ENCODE measurements at places on chromosomes 6 and 20. TPM values are rescaled to one million over a fixed set of nuclear protein-coding genes. Genes with fewer than 3 reads are reported as not detected.
A peak's percentile ranks its signal among the peaks of the same experiment; 100 is the strongest.

- no peak overlapping the region for H3K4me3 ChIP-seq
- H3K36me3 ChIP-seq, result peaks cover 5% of the 10 kb centered on the region
- peaks cover 6% of the 10 kb centered on the region for H3K4me1 ChIP-seq
- peak overlapping the region; percentile 66 for H3K27ac ChIP-seq
- no peaks in the 10 kb centered on the region for H3K27me3 ChIP-seq
- no peak for DNase-seq
Observed at GRCh38 chr6:43942011-43942442, 172.0 kb downstream of the VEGFA start.

GRCh38 chr6:141252828-141253608, 879.7 kb upstream of the GJE1 start:
- H3K4me1 ChIP-seq, result peaks cover 3% of the 10 kb centered on the region

GRCh38 chr20:38061109-38061508, 27.6 kb downstream of the RPRD1B start:
- H3K27ac ChIP-seq, result no peak overlapping the region
- no peaks in the 10 kb centered on the region for H3K4me1 ChIP-seq
- H3K4me3 ChIP-seq, result no peak overlapping the region

DNA sequence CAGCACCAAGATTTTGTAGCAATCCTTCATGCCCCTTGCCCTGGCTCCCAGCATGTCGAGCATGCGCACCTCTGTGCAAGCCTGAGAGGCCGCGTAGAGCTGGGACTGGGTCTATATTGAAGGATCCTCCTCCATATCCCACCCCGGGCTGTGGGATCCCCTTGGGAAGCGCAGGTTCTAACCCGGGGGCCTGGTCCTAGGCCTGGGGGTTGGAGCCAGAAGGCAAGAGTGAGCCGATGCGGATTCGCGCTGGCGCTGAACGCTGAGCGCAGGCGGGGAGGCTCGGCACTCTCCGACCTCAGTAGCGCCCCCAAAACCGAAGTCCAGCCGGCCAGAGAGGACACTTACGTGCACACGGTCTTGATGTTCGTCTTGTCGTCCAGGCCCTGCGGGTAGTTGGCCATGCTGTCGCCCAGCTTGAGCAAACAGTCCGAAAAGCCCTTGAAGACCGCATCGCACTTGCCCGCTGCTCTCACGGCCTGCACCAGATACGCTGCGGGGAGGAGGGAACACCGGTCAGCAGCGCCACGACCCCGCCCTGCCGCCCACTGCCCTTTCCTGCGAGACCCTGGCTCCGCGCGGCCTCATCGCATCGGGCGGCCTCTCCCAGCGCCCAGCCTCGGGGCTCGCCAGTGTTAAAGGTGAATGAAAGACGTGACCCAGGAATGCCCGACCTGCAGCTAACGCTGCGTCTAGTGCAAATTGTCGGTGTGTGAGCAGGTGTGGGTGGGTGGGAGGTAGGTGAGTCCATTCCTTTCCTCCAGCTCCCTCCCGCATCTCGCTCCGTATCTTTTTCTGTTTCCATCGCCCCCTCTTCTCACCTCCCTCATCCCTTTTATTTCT, 4.5 kb downstream of the NRN1 start:
- H3K27me3 ChIP-seq, result peaks cover 100% of the 10 kb centered on the region
- H3K36me3 ChIP-seq, result no peaks in the 10 kb centered on the region
- peaks cover 71% of the 10 kb centered on the region for H3K4me1 ChIP-seq
- H3K27ac ChIP-seq, result no peak overlapping the region

DNA sequence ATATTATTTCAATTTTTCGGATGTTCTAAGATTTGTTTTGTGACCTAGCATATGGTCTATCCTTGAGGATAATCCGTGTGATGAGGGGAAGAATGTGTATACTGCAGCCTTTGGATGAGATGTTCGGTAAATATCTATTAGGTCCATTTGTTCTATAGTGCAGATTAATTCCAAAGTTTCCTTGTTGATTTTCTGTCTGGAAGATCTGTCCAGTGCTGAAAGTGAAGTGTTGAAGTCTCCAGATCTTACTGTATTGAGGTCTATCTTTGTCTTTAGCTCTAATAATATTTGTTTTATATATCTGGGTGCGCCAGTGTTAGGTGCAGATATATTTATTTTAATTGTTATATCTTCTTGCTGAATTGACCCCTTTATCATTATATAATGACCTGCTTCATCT, 32.2 kb upstream of the SNAP91 start:
- H3K4me3 ChIP-seq, result no peak overlapping the region
- no peaks in the 10 kb centered on the region for H3K4me1 ChIP-seq
- no peak for DNase-seq
- no peaks in the 10 kb centered on the region for H3K36me3 ChIP-seq
- no peak overlapping the region for H3K27ac ChIP-seq
- peaks cover 4% of the 10 kb centered on the region for H3K27me3 ChIP-seq

DNA sequence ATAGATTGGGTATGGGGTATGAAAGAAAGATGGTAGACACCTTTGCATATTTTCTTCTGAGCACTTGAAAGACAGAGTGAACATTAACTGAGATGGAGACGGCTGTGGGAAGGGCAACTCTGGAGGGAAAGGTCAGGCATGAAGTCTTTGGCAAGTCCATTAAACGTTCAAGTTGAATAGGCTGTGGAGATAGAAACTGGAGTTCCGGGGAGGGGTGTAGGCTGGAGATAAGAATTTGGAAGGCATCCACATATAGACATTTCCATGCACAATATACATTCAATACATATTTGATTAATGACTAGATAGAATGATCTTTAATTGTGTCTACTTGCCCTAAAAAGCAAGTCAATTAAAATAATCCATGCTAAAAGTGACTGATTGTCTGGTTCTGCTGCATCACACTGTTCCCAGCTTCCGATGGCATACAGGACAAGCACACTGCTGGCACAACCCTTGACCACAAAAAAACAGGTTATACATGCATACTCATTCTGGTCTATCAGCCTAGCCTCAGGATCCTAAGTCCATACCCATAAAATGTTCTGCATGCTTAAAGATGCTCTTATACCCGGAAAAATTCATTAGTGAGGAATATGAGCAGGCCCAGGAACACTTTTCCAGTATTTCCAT, 1.9 kb upstream of the MYLK4 start:
- no peaks in the 10 kb centered on the region for H3K27me3 ChIP-seq
- no peaks in the 10 kb centered on the region for H3K36me3 ChIP-seq
- no peak overlapping the region for H3K4me3 ChIP-seq
- DNase-seq, result no peak
- no peak overlapping the region for H3K27ac ChIP-seq

GRCh38 chr6:134363323-134364039, 45.6 kb upstream of the SGK1 start:
- H3K4me1 ChIP-seq, result peaks cover 6% of the 10 kb centered on the region
- no peak overlapping the region for H3K27ac ChIP-seq
- no peaks in the 10 kb centered on the region for H3K27me3 ChIP-seq
- H3K36me3 ChIP-seq, result no peaks in the 10 kb centered on the region
- no peak for DNase-seq
- H3K4me3 ChIP-seq, result no peak overlapping the region

DNA sequence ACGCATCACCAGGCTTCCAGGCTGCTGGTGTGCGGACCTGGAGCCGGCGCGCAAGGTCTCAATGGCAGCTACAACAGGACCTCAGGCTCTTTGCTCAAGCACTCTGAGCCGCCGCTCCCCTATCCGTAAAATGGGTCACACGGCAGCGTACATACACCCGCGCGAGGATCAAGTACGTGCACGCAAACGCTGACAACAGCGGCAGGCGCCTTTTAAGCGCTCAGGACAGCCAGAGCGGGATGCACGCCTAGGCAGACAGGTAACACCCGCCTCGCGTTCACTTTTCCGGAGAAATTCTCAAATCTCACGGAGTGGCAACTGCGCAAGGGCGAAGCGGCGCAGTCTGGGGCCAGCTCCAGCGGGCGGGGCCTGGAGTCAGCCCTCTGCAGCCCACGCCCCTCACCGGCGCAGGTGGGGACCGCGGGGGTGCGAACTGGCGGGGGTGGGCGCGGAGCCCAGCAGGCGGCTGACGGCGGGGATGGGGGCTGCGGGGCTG, 535 bp downstream of the EXOC2 start:
- DNase-seq, result peak; percentile 66
- no peaks in the 10 kb centered on the region for H3K27me3 ChIP-seq
- peaks cover 23% of the 10 kb centered on the region for H3K4me1 ChIP-seq
- peak overlapping the region; percentile 83 for H3K27ac ChIP-seq

GRCh38 chr6:38131527-38131965, 312.0 kb downstream of the ZFAND3 start:
- H3K27me3 ChIP-seq, result no peaks in the 10 kb centered on the region
- H3K27ac ChIP-seq, result no peak overlapping the region
- H3K4me3 ChIP-seq, result no peak overlapping the region
- peaks cover 24% of the 10 kb centered on the region for H3K4me1 ChIP-seq

The PPP1R16B gene
- total RNA-seq, result 12.0 TPM

The CNBD2 gene
- total RNA-seq, result 3.8 TPM

The RBBP8NL gene
- total RNA-seq, result 1.4 TPM

The PACRG gene
- 0.44 TPM for total RNA-seq

The CST4 gene
- not detected for total RNA-seq

Data from WTC11 (cell line).